ENCODE measurements at places on chromosomes 7 and 10.
A peak's percentile ranks its signal among the peaks of the same experiment; 100 is the strongest.

GRCh38 chr10:96720422-96721206 is at the start of gene PIK3AP1:
PIK3AP1 (minus strand) TSS chr10:96720514; CDS start chr10:96720394, 120 bp downstream.
- peak; percentile 58 for DNase-seq

GRCh38 chr10:59706851-59707797 is 2.5 kb downstream of the SLC16A9 start:
- DNase-seq = no peak

GRCh38 chr7:128003167-128003566 is 28.1 kb downstream of the LRRC4 start:
- DNase-seq = no peak

- DNase-seq = no peak
These were observed 275.3 kb upstream of the MKLN1 start for GRCh38 chr7:131052285-131052904.

DNA sequence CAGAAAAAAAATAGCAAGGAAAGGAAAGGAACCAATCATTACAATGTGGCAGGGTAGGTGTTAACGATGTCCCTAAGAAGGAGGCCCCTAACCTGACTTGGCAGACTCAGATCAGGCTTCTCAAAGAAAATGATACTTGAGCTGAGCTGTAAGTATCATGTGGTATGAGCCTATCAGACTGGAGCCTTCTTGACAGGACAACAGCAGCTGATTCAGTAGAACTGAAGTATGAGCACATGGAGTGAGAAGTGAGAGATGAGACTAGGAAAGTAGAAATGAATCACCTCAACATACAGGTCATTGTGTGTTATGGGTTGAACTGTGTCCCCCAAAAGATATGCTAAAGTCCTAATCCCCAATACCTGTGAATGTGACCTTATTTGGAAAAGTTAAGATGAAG is 66.3 kb downstream of the MTERF1 start:
- DNase-seq = no peak

GRCh38 chr10:84348447-84348846 is 20.1 kb downstream of the CCSER2 start:
- peak; percentile 49 for DNase-seq

GRCh38 chr10:114810926-114811325 is 10.7 kb upstream of the FHIP2A start:
- no peak for DNase-seq

DNA sequence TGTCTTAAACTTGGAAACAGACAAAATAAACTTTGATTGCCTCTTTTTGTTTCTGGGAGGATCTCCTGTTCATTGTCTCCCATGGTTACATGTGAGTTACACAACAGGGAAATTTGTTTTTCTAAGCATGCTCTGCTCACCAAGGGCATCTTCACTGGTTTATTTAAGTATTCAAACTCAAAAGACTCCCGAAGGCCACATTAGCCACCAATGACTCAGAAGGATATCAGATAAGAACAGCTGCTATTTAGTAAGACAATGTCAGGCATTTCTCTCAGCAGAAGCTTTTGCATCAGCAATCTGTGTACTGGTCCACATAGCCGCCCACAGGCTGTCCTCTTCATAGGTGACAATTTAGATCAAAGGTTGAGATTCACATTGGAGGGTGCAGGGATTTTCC is 19.3 kb downstream of the OR6B1 start:
- peak; percentile 58 for DNase-seq

GRCh38 chr10:33600381-33600780 is 265.9 kb upstream of the NRP1 start:
- peak; percentile 18 for DNase-seq

GRCh38 chr10:115827231-115828009 is 445.6 kb downstream of the GFRA1 start:
- DNase-seq = peak; percentile 85

GRCh38 chr7:151389768-151390597 is 19.9 kb downstream of the WDR86 start:
- no peak for DNase-seq

DNA sequence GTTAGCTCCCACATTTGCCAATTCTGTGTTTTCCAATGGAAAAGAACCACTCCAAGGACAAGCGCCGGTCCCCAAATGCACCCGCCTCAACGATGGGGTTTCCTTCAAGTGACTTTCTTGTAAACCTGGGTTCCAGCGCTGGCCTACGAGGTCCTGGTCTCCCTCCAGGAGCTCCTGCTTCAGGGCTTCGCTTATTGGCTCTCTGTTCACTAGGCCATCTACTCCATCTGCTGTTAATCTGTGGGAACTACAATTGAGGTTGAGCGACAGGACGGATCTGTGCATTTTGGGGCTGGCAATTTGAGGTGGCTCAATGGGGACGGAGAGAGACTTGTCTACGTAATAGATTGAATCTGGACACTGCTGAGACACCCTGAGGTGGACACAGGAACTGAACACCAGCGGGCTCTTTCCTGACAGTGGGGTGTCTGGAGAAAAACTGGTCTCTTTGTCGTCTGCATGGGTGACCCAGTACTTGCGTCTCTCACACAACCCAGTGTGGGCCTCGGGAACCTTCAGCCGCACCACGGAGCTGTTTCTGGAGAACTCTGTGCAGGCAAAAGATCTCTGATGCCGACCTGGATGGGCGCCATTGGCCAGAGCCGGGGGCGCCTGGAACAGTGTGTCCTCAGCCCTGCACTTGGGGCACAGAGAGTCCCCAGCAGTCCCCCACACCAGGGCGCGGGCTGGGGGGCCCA is 115.9 kb upstream of the ADAM12 start:
- peak; percentile 69 for DNase-seq

DNA sequence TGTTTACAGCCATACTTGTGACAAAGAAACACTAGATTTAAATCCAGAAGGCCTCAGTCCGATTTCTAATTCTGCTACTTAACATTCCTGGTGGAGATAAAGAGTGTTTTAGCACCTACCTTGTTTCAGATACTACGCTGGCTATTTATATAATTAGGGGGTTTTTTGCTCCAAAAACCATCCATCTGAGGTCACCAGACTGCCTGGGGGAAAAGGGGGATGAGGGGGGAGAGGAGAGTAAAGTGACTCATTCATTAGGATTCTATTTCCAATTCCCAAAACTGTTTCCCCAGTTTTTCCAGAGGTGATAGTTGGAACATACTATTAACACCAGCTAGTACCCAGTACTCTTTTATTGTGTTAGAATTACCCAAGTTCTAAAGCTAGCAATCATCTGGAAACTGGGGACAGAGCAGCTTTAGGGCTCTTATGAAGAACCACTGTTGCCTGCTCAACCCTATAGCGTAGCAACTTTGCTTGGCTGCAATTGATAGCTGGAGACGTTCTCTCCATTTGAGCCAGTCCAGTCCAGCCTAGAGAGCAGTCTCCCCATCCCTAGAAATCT is 6.6 kb downstream of the GCC1 start:
- no peak for DNase-seq

DNA sequence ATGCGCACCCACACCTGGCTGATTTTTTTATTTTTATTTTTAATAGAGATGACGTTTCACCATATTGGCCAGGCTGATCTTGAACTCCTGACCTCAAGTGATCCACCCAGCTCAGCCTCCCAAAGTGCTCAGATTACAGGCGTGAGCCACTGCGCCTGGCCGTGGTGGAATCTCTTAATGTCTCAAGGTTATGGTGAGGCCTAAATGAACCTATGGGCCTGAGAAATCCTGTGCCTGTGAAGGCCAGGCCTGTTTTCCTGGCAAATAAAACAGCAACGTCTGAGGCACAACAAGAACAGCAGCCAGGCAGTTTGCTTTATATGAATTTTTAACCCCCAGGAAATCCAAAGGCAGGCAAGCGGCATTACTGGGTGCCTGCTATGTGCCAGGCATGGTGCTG is 297.5 kb upstream of the ZMIZ1 start:
- no peak for DNase-seq

GRCh38 chr10:71893920-71894319 is 42.9 kb upstream of the PSAP start:
- no peak for DNase-seq

DNA sequence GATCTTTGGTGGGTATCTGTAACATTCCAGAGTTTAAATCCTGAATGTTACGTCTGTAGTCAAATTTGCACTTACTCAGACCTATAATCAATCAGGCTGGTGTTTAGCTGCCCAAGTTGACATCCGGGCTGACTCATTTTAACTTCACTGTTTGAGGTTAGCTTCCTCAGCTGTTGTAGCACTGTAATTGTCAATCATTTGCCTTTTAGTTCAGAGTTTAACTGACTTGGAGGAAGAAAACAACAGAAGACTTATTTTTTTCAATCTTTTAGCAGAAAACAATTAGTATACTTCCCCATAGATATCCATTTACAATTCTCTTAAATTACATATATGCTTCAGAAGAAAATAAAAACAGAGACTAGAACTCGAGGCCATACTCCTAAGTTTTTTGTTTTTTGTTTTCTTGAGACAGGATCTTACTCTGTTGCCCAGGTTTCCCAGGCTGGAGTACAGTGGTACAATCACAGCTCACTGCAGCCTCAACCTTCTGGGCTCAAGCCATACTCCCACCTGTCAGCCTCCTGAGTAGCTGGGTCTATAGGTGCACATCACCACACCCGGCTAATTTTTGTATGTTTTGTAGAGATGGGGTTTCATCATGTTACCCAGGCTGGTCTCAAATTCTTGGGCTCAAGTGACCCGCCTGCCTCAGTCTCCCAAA is 38.5 kb upstream of the LRRC17 start:
- DNase-seq = peak; percentile 97

GRCh38 chr10:14385596-14386593 is 55.2 kb upstream of the FRMD4A start:
- peak; percentile 100 for DNase-seq

GRCh38 chr10:12333380-12334185 is 15.8 kb upstream of the CAMK1D start:
- DNase-seq = peak; percentile 98

GRCh38 chr7:28732071-28732869 is 225.9 kb downstream of the TRIL start:
- peak; percentile 27 for DNase-seq

- DNase-seq = no peak
These were observed 616.7 kb downstream of the CALN1 start for GRCh38 chr7:71795410-71795809.

All from kidney tubule cell (primary cell).